Activated effector memory CD4-positive, alpha-beta T cell treated with anti-CD3 and anti-CD28 coated beads, Interleukin-2, amount 50 U/mL, for 16 hours (primary cell): ENCODE measurements at places on chromosomes 5 and 9.
A peak's percentile ranks its signal among the peaks of the same experiment; 100 is the strongest.

- DNase-seq = no peak
Measured at GRCh38 chr9:82829818-82830217, 233.1 kb downstream of the RASEF start.

- peak; percentile 45 for DNase-seq
Measured at GRCh38 chr5:172453206-172453985, 929 bp downstream of the SH3PXD2B start.

DNA sequence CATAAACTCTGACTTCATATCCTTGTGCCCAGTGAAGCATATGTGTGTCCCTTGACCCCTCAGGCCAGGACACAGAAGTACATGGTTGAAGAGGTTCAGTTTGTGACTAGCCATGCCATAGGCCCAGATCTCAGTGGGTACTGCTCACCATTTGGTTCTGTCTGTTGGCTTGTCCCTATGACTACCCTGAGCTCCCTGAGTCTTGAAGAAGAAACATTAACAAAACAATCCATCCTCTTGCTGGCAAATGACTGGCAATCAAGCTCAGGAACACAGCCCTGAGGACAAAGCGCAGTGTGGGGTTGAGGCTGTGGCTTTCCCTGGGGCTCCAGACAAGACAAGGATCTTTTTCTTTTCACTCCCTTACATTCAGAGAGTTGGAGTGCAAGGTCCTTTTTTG is 46.3 kb downstream of the TNFAIP8 start:
- no peak for DNase-seq

- DNase-seq = no peak
Measured at GRCh38 chr5:91092859-91093783, 290.0 kb downstream of the ARRDC3 start.

GRCh38 chr5:132103332-132103951 is 29.9 kb downstream of the CSF2 start:
- peak; percentile 89 for DNase-seq

GRCh38 chr9:13557746-13558145 is 278.3 kb upstream of the MPDZ start:
- no peak for DNase-seq

- peak; percentile 92 for DNase-seq
Measured at GRCh38 chr9:131678499-131679111, 61.3 kb downstream of the RAPGEF1 start.

- no peak for DNase-seq
Measured at GRCh38 chr5:35832762-35833161, 23.9 kb upstream of the IL7R start.

DNA sequence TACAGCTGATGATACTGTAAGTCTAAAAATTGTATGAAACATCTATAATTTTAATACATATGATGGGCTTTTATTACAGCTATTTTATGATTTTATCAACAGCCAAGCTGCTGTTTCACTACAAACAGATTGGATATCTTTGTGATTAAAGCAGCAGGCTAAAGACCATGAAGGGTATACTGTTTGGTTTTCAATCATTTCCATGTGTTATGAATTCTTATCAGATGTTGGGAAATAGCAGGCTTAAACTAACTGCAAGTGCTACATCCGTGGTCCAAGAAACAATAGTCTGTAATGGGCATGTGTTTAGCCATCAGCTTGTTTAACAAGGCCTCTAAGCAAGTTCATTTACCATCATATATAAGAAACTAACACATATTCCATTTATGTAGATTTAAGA is 107.5 kb downstream of the CWC27 start:
- DNase-seq = no peak

DNA sequence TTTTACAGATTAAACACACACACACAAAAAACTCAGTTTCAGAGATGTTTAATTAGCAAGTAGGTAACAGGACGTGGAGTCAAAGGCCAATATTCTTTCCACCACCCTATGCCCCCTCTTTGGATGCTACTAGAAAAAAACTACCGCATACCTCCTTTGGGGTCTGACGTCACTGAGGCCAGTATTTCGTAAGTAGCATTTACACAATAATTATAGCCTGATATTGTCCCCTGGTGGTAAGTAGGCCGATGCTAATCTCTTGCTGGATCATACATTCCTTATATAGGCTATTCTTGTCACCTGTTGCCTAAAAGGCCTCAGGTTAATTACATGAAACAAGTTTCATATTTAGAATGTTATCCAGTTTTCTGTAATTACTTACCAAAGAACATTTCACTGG is 21.0 kb upstream of the SMARCA2 start:
- no peak for DNase-seq

- DNase-seq = no peak
Measured at GRCh38 chr5:32323741-32324140, 11.0 kb upstream of the MTMR12 start.

GRCh38 chr5:134289509-134290113 is 63.7 kb upstream of the PPP2CA start:
- DNase-seq = peak; percentile 70

DNA sequence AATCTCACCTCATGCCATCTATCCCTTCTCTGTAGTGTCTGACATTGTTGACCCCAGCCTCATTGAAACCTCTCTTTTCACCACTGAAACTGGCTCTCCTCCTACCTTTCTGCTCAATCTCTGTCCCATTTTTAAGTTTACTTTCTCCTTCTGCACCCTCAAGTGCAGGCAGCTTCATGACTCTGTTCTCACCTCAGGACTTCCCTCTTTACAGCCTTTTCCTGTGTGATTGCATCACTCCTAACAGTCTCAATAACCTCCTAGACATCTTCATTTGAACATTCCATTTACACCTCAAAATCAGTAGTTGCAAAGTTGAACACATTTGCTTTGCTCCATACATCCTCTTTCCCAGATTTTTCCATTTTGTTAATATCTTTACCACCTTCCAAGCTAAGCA is 172.1 kb downstream of the RASEF start:
- no peak for DNase-seq
